ENCODE measurements at places on chromosomes 5 and 9.

- DNase-seq, result no peak
Measured at GRCh38 chr9:38038307-38039089, 30.5 kb downstream of the SHB start.

DNA sequence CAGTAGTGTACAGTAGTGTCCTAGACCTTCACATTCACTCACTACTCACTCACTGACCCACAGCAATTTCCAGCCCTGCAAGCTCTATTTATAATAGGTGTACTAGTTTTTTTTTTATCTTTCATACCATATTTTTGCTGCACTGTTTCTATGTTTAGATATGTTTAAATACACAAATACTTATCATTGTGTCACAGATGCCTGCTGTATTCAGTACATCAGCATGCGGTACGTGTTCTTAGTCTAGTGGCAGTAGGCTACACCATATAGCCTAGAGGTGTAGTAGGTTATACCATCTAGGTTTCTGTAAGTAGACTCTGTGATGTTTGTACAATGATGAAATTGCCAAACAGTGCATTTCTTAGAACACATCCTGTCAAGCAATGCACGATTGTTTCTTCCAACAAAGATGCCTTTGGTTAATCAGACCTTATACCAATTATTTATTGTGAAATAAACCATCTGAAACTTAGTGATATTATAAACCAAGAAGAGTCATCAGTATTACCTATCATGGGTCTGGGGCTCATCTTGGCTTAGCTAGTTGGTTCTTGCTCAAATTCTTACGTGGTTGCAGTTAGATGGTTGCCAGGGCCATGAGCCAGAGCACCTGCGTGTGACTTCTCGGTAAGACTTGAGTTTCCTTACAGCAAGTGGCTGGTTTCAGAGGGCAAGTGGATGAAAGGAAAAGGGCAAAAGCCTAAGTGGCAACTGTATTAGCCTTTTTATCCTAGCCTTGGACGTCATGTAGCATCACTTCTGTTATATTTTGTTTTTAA lies 41.1 kb downstream of the ERBIN start:
- DNase-seq, result no peak

- no peak for DNase-seq
Measured at GRCh38 chr9:123590499-123590898, 234.5 kb downstream of the CRB2 start.

GRCh38 chr5:111582451-111582850 lies 70.1 kb upstream of the STARD4 start:
- no peak for DNase-seq

DNA sequence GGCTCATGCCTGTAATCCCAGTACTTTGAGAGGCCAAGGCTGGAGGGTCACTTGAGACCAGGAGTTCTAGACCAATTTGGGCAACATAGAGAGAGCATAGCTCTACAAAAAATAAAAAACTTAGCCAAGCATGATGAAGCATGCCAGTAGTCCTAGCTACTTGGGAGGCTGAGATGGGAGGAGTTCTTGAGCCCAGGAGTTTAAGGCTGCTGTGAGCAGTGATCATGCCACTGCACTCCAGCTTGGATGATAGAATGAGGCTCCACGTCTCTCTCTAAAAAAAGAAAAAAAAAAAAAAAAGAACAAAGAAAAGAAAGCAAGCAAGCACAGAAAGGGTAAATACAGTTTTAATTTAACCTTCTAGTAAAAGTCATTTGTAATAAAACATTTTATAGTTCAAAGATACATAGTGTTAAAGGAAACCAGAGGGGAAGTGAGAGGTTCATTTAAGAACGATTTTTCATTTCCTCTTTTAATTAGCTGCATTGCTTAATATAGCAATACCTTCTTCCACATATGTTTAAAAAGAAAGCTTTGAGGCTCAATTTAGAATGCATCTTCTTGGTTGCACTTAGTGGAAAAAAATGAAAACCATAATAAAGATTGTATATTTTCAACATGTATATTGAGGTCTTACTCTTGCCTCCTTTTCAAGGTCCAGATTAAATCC lies 14.9 kb downstream of the GAPT start:
- DNase-seq, result no peak

GRCh38 chr5:45101146-45101545 lies 292.4 kb downstream of the MRPS30 start:
- DNase-seq, result no peak

GRCh38 chr5:158514986-158515359 lies 584.7 kb downstream of the EBF1 start:
- DNase-seq, result no peak

GRCh38 chr9:37034305-37034937 lies 353 bp upstream of the PAX5 start:
- peak; percentile 32 for DNase-seq
